ENCODE measurements at places on chromosomes 11 and 22.

- no peak for DNase-seq
Measured at GRCh38 chr11:29750392-29750791, 266.4 kb downstream of the KCNA4 start.

- no peak for DNase-seq
Measured at GRCh38 chr11:112966561-112966960, 5.3 kb downstream of the NCAM1 start.

DNA sequence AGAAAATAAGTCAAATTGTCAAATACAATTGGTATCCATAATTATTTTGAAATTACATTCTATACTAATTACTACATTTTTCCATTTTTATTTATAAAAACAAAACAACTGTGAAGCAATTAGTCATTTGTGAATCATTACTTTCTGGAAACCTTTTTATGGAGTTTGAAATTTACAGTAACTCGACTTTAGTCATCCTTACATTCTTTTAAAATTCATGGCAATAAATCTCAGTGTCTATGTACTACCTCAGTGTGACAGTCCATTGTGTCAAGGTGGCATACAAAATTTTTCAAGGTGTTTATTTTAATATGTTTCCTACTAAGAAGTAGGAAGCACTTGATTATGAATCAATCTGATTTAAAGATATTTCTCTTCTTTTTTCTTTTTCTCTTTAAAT lies 1949.4 kb upstream of the RAG2 start:
- no peak for DNase-seq

- no peak for DNase-seq
Measured at GRCh38 chr11:75326439-75326810, 25.0 kb downstream of the ARRB1 start.

DNA sequence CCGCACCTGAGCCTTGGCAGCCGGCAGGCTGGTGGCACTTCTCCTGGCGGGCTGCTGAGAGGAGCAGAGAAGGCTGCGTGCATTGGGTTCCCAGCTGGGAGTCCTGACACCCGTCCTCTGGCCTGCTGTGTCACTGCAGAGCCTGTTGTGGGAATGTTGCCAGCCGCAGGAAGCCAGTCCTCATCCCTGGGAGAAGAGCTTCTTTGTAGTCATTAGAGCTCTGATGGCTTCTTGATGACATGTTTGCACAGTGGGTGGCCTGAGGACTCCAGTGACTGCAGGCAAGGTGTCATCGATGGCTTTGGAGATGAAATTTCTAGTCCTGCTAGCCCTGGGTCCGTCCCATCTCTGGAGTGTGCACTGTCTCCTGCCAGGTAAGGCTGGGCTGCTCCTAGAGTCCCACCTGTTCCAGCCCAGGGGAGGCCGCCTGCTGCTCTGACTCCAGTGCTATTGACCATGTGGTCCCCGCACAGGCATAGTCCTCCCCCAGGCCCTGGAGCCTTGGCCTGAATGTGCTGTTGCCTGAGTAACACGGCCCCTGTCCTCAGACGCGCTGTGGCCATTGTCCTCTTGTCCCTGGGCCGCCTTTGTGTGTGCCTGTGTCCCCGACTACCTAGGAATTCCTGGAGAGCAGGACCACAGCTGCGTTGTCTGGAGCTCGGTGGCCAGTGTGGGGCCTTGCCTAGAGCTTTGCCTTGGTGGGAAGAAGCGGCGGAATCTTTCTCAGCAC lies 129.2 kb downstream of the CACNA1I start:
- DNase-seq, result no peak

- no peak for DNase-seq
Measured at GRCh38 chr11:69295995-69296889, 2.3 kb downstream of the MYEOV start.

GRCh38 chr11:113474362-113475159 lies 637 bp downstream of the DRD2 start:
- DNase-seq, result no peak

- DNase-seq, result no peak
Measured at GRCh38 chr22:50121202-50121740, 31.5 kb downstream of the MOV10L1 start.

DNA sequence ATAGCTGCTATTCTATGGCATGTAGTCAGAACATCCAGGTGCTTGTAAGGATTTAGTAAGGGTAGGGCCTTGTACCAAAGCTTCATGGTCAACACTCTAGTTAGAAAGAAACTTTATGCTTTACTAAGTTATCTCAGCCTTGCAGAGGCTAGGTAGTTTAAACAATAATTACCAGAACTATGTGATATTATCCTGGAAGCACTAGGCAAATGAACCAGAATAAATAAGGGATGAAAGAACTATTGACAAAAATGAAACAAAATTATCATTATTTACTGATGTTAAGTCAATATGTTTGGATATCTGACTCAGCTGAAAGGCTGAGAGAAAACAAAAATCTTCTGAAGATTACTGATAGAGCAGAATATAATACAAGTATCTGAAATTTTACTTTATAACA lies 1089.1 kb upstream of the RAG2 start:
- no peak for DNase-seq
